ENCODE measurements at places on chromosomes 5 and 9.

GRCh38 chr5:178765753-178766300 lies 35.4 kb upstream of the ZNF354A start:
- no peak for DNase-seq

GRCh38 chr9:85940275-85940831 lies 593 bp upstream of the NAA35 start:
- no peak for DNase-seq

- no peak for DNase-seq
These were observed 53.7 kb upstream of the IRX4 start for GRCh38 chr5:1936413-1936812.

- DNase-seq = no peak
These were observed 292.7 kb upstream of the RASA1 start for GRCh38 chr5:86974955-86975354.

DNA sequence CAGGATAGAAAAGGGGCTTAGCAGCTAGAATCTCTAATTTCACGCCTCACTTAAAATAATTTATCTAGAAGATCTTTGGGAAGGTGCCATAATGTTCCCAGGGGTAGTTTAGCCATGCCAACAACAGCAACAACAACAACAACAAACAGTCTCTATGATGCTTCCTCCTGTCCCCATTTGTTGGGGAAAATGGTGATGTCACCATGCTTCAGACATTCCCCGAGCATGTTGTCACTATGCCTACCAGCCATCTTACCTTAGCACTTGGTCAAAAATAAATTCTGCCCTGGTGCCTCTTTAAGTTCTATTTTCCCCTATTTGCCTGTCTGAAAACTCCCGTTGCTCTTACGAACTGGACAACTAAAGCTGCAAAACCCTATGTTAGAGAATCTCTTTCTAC lies 76.6 kb downstream of the KCNN2 start:
- DNase-seq = no peak

GRCh38 chr9:93650448-93650847 lies 74.1 kb downstream of the PHF2 start:
- DNase-seq = no peak

DNA sequence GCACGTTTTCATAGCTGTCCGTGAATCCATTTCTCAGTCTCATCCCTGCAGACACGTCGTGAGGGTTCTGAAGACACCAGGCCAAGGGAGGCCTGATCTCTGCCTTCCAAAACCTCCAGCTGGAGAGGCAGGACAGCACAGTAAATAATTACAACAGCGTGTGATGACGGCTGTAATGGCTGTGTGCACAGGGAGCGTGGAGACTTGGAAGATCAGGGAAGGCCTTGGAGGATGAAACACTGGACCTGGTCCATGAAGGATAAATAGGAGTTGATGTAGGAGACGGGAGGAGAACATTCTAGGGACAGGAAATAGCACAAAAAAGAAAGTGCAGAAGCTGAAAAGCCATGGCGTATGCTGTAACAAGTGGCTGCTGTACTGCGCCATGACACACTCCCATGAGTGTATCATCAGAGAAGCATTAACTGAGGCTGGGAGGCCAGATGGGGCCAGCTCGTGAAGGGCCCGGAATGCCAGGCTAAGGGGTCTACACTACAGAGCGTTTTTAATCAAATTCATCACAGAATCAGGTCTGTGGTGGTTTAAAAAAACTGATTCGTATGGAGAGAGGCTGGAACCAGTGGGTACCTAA lies 97.2 kb downstream of the CRB2 start:
- DNase-seq = no peak

DNA sequence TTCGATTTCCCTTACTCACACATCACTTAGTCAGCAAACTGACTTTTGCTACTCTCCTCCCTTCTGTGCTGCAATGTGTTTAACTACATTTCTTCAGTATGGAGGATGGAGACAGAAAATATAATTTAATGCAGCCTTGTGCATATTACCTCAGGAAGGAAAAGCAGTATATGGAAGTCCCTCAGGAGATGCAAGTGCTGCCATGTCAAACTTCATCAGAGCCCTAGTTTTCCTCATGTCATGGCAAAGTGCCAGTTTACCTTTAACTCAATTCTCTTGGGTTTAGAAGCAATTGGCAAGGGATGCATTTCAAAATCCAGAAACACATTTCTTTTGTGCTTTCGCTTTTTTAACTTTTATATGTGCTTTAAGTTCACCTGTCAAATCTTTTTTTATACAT lies 365.4 kb downstream of the ISL1 start:
- no peak for DNase-seq

- DNase-seq = no peak
These were observed 46.5 kb upstream of the VDAC1 start for GRCh38 chr5:134051305-134051704.

- DNase-seq = no peak
These were observed 267.7 kb downstream of the GADD45G start for GRCh38 chr9:89872426-89872912.

DNA sequence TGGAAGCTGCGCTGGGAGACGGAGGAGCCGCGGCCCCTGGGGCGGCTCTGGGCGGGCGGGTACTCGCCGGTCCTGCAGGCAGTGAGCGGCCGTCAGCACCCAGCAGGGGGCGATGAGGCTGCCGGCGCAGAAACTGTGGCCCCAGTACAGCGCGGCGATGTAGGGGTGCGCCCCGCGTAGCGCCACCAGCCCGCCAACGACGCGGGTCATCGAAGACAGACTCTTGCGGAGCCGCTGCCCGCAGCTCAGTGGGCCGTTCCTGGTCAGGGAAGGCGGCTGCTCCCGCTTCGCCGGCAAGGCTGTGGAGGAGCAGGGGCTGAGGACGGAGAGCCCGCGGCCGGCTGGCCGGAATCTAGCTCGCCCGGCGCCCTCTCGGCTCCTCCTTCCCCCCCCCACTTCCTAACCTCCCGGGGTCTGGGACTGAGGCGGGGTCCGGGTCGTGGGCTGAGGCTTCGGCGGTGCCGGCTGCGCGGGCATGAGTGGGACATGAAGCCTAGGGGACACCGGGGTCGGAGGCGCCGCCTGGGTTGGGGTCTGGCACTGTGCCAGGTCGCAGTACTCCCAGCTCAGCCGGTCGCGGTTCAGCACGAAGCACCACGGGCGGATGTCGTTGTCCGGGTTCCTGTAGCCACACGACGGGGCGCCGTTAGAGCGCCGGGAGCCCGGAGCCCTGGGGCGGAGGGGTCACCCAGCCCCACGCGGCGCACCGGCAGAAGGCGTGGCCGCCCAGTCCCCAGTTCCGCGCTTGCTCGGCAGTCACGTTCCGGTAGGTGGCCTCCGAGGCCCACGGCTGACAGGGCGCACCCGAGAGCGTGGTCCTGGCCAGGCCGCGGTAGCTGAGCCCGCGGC lies 3.6 kb upstream of the PFN3 start:
- DNase-seq = peak; percentile 80

DNA sequence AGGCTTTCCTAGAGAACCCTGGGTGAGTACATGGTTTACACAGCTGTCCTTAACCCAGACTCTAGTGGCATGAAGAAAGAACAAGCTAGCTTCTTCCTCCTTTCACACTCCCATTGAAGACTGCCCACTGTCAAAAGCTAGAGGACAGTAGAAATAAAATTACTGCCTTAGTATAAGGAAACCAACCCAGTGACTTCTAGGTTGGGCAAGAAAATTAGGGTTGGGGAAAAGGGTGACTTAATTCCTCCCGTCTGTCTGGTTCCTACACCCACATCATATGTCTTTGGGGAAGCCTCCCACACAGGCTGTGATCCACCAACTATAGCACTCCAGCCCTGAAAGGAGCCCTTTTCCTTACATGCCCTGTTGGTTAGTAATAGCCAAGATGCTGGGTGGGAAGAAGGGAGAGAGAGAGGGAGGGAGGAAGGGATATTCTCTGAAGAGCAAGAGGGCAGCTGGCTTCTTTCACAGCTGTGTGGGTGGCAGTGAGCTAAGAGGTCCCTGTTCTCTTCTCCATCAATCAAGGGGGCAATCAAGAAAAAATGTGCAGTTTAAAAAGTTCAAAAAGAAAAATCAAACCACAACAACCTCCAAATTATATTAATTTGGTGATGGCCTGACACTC lies 21.7 kb downstream of the HBEGF start:
- no peak for DNase-seq
